A549 (cell line): ENCODE measurements at places on chromosomes 5 and 9. TPM values are rescaled to one million over a fixed set of nuclear protein-coding genes. Genes with fewer than 3 reads are reported as not detected.

ASPN gene
- polyA plus RNA-seq: not detected in 3 replicates

CREB3 gene
- polyA plus RNA-seq: 51.3 to 54.0 TPM (median 51.7 TPM) in 3 replicates

PDGFRB gene
- polyA plus RNA-seq: 0.05 to 0.24 TPM (median 0.22 TPM) in 3 replicates

PCDHGB3 gene
- polyA plus RNA-seq: 0.16 to 0.44 TPM (median 0.28 TPM) in 3 replicates

GRM6 gene
- not detected in 3 replicates for polyA plus RNA-seq

SOX30 gene
- 0.08 TPM in 2 of 3 replicates, not detected in the other for polyA plus RNA-seq

HRH2 gene
- polyA plus RNA-seq: 0.54 to 0.87 TPM (median 0.58 TPM) in 3 replicates

OGN gene
- not detected in 3 replicates for polyA plus RNA-seq

C5 gene
- polyA plus RNA-seq: 16.2 to 17.9 TPM (median 17.1 TPM) in 3 replicates

AK8 gene
- 0.61 to 0.63 TPM (median 0.62 TPM) in 3 replicates for polyA plus RNA-seq

NMUR2 gene
- polyA plus RNA-seq: not detected in 3 replicates

NRARP gene
- polyA plus RNA-seq: 1.3 to 1.4 TPM (median 1.3 TPM) in 3 replicates

SMIM32 gene
- not detected in 3 replicates for polyA plus RNA-seq

SPTLC1 gene
- 63.6 to 63.7 TPM (median 63.6 TPM) in 3 replicates for polyA plus RNA-seq

DOK3 gene
- polyA plus RNA-seq: 7.1 to 9.1 TPM (median 7.4 TPM) in 3 replicates

PDE6A gene
- 0.20 to 0.30 TPM (median 0.28 TPM) in 3 replicates for polyA plus RNA-seq

S100Z gene
- polyA plus RNA-seq: not detected in 3 replicates

LCN10 gene
- polyA plus RNA-seq: not detected in 3 replicates

MYMK gene
- not detected in 3 replicates for polyA plus RNA-seq

BHMT gene
- not detected in 3 replicates for polyA plus RNA-seq

PRRX2 gene
- polyA plus RNA-seq: 2.2 to 2.7 TPM (median 2.3 TPM) in 3 replicates

CNTFR gene
- polyA plus RNA-seq: 0.04 to 0.09 TPM in 2 of 3 replicates, not detected in the other

ANKDD1B gene
- 0.05 to 0.17 TPM (median 0.09 TPM) in 3 replicates for polyA plus RNA-seq

GTF2H2 gene
- polyA plus RNA-seq: 18.0 to 19.7 TPM (median 19.6 TPM) in 3 replicates

WNK2 gene
- 6.7 to 7.1 TPM (median 7.1 TPM) in 3 replicates for polyA plus RNA-seq

CACFD1 gene
- 3.1 to 5.2 TPM (median 5.0 TPM) in 3 replicates for polyA plus RNA-seq

FOXD4L4 gene
- 0.05 to 0.09 TPM in 2 of 3 replicates, not detected in the other for polyA plus RNA-seq

SMIM27 gene
- polyA plus RNA-seq: 21.1 to 22.9 TPM (median 21.7 TPM) in 3 replicates

ANKRD34B gene
- polyA plus RNA-seq: 0.01 TPM in 1 of 3 replicates, not detected in the others

HTR1A gene
- polyA plus RNA-seq: not detected in 3 replicates

C9orf153 gene
- 0.06 to 0.17 TPM (median 0.16 TPM) in 3 replicates for polyA plus RNA-seq

IFNA16 gene
- not detected in 3 replicates for polyA plus RNA-seq

FCN2 gene
- not detected in 3 replicates for polyA plus RNA-seq

SARDH gene
- polyA plus RNA-seq: 0.05 TPM in 1 of 3 replicates, not detected in the others

SPAG8 gene
- 0.45 to 0.71 TPM (median 0.54 TPM) in 3 replicates for polyA plus RNA-seq

EQTN gene
- 0.11 TPM in 1 of 3 replicates, not detected in the others for polyA plus RNA-seq

ADAMTS6 gene
- polyA plus RNA-seq: 0.18 to 0.51 TPM (median 0.22 TPM) in 3 replicates

LHX2 gene
- polyA plus RNA-seq: 4.1 to 4.6 TPM (median 4.4 TPM) in 3 replicates

PSIP1 gene
- polyA plus RNA-seq: 79.8 to 86.4 TPM (median 84.2 TPM) in 3 replicates

IL7R gene
- polyA plus RNA-seq: 0.11 to 0.51 TPM (median 0.13 TPM) in 3 replicates
